ENCODE measurements at places on chromosomes 2 and 18.

GRCh38 chr2:145020694-145021093 lies 500.8 kb upstream of the ZEB2 start:
- DNase-seq, result no peak

GRCh38 chr2:213932-214693 lies 49.7 kb downstream of the SH3YL1 start:
- DNase-seq, result no peak

- no peak for DNase-seq
Observed at GRCh38 chr2:119288576-119288975, 64.9 kb downstream of the STEAP3 start.

DNA sequence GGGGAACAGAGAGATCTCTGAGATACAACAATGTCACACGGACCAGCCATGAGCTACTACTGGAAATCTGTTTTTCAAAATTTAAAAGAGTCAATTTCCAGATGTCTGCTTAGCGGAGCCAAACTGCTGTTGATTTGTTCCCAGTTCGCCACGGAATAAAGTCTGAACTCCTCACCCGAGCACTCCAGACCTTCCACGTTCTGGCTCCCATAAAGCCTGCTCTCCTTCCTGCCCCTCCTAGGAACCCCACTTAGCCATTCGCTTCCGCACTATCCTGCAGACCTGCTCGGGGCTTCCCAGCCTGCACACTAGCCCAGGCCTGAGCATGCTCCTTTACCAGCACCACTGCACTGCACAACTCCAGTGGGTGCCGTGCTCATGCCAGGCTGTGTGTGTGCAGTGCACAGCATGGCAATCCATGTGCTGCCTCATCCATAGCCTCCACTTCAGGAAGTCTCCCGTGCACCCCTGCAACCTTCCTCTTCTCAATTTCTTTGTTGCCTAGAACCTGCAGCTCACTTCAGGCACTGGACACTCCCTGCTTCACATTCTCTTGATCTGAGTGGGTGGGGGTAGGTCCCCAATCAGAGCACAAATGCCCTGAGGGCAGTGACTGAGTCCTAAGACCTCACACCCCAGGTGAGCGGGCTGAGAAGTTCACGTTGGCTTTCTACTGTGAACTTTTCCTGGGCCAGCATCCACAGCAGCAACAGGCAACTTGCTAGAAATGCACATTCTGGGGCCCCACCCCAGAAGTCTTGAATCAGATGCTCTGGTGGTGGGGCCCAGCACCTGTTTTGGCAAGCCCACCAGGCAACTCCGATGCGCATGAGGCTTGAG lies 53.7 kb downstream of the ZBTB7C start:
- DNase-seq, result no peak

DNA sequence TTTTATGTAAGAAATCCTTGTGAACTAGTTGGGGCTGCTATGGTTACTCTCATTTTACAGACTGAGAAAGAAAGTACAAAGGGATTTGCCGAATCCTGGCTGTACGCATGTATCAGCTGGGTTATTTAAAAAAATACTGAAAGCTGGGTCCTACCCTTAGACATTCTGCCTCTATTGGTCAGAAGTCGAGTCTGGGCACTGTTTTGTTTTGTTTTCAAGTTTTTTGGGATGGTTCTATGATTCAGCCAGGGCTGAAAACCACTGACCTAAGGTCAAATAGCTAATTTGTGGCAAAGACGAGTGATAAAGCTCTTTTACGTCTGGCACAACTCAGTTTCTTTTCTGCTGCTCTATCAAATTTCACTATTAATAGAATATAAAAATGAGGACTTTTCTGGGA lies 5.9 kb upstream of the SLC8A1 start:
- no peak for DNase-seq

- no peak for DNase-seq
Observed at GRCh38 chr2:120346667-120347358, 877 bp downstream of the INHBB start.

DNA sequence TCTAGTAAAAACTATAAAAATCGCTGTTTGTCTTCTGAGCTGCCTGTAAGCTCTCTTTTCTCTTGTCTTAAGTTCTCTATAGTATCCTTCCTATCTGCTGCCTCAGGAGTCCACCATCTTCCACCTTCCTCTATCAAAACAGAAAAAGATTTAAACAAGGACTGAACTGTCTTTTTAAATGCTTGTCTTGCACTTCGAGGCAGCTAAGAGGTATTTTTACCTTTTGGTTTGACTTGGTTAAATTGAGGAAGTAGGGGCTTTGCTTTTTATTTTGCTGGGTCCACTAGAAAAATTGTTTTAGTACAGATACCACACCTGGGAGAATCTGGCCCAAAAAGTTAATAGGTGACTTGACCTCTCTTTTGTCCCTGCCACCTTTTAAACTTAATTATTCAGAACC lies 12.2 kb downstream of the SESTD1 start:
- DNase-seq, result no peak

- DNase-seq, result no peak
Observed at GRCh38 chr2:3142961-3143571, 234.6 kb downstream of the EIPR1 start.

DNA sequence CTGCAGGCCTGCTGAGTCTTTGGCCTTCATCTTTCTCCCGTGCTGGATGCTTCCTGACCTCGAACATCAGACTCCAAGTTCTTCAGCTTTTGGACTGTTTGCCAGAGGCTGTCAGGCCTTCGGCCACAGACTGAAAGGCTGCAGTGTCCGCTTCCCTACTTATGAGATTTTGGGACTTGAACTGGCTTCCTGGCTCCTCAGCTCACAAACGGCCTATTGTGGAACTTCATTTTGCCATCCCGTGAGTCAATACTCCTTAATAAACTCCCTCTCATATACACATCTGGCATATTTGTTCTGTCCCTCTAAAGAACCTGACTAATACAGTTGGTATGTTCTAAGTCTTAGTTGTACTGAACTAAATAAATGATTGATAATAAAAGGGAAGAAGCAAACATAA lies 702.8 kb upstream of the LINC00305 start:
- DNase-seq, result no peak

DNA sequence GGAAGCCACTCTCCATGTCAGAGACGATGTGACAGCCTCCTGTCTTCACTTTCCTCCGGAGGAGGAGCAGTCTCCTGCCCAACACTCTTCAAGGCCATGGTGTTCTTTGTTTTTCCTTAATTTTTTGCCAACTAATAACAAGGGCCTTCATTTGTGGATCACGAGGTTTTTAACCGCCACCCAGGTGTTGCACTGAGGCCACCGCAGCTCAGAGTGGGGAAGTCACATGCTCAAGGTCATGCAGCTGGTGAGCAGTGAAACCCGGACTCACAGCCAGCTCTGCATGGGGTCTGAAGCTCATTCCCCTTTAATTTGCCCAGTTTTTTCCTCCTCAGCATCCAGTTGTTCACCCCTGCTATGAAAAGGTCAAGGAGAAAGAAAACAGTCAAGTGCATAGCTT lies 19.6 kb downstream of the ENOSF1 start:
- no peak for DNase-seq

DNA sequence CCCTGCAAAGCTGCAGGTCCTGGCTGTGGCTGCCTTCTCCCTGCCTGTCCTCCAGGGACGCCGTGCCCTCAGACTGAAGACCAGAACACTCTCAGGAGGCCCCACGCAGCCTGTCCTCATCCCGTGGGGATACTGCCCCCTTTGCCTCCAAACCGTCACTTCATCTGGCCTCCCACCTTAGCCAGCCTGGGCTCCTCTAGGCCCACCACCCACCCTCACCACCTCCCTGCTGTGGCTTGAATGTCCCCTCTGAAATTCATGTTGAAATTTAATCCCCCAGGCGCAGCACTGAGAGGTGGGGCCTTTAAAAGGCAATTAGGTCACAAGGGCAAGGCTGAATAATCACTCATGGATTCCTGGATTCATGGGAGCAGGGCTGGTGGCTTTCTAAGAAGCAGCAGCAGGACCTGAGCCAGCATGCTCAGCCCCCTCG lies 198.2 kb downstream of the SEPTIN10 start:
- DNase-seq, result no peak

GRCh38 chr2:24855726-24856125 lies 62.5 kb downstream of the CENPO start:
- no peak for DNase-seq

- DNase-seq, result no peak
Observed at GRCh38 chr2:133139847-133140533, 428.3 kb downstream of the NCKAP5 start.

DNA sequence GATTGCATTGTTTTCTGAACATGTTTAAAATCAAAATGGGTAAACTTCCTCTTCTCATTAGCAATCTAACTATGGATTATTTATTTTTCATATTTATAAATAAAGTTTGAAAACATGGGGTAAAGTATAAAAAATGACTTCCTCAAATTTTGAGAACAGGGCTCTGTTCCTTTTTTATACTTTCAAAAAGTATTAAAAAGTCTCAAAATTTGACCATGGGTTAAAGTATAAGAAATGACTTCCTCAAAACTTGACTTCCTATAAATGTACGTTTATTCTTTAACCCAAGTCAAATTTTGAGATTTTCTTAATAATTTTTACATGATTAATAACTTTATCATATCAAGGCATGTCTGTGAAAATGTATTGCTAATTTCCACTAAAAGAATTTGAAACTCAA lies 512.4 kb downstream of the GALR1 start:
- DNase-seq, result no peak

- DNase-seq, result peak; percentile 29
Observed at GRCh38 chr2:222912117-222912516, 51.3 kb downstream of the ACSL3 start.

- DNase-seq, result no peak
Observed at GRCh38 chr2:102749938-102750337, 11.9 kb upstream of the TMEM182 start.

DNA sequence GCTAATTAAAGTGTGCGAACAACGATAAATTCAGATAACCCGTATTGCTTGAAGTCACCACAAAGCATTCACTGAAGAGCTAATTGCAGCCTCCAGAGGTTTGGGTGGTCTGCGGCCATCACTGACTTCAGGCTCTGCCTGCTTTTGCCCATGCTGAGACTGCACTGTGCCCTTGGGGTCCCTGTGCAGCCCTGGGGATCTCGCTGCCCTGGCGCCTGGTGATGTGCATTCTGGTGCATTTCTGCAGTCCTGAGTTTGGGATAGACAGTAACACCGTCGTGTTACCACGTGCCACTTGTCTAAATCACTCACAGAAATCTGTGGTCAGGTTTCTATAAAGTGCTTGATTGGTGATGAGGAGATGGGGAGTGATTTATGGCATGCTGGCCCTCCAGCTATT lies 27.6 kb downstream of the LDLRAD4 start:
- DNase-seq, result no peak

DNA sequence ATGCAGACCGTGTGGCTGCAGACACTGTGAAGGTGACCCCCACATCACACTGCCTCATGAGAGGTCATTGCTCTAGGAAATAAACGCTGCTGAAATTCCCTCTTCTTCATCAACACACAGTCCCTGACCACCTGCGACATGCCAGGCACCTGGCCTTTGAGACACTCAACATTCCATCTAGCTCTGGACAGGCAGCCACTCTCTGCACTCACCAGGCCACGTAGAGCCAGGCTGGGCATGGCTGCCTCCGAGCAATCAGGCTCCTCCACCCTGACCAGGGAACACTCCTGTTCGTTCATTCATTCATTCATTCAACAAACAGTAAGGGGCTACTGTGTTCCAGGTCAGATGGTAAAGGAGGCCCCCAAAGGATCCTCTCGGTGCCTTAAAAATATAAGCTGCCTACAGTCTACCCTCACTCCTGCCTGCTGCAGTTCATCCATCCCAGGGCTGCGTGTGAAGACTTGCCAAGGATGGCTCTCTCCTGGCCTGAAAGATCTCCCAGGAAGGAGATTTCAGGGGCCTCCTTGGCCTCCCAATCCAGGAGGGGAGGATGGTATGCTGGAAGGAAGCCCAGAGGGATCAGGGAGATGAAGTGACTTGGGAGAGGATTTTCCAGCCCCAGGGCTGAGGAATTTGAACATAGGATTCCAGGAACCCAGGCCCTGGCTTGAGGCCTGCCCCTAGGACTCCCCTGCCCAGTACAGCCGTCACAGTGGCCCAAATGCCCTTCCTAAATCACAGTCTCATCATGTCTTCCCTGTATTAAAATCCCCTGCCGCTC lies 66.7 kb downstream of the TNS1 start:
- no peak for DNase-seq

DNA sequence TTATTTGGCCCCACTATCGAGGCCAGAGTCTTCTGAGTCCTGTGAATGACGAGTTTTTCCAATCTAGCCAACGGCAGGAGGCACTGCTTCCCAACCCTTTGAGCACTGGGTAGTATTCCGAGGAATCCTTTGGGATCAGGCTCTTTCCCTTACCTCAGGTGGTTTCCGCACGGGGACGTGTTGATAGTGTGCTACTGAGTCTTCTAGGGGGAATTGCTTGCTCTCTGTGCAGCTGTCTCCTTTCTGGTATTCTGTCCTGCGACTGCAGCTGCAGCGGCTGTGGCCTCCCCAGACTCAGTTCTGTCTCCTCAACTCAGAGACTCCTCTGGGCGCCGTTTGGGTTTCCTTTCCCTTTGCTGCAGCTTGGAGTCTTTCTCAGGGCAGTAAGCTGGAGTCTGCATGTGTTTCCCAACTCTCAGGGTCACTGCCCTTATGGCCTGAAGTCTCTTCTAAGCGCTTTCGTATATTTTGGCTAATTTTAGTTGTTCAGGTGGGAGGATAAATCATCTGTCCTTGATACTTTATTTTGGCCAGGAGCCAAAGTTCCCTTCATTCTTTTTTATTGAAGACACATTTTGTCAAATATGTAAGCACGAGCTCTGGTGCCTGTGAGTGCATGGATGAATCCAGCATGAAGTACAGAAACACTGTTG lies 118.4 kb downstream of the MAP4K4 start:
- no peak for DNase-seq

- DNase-seq, result no peak
Observed at GRCh38 chr2:144971786-144972335, 451.9 kb upstream of the ZEB2 start.

DNA sequence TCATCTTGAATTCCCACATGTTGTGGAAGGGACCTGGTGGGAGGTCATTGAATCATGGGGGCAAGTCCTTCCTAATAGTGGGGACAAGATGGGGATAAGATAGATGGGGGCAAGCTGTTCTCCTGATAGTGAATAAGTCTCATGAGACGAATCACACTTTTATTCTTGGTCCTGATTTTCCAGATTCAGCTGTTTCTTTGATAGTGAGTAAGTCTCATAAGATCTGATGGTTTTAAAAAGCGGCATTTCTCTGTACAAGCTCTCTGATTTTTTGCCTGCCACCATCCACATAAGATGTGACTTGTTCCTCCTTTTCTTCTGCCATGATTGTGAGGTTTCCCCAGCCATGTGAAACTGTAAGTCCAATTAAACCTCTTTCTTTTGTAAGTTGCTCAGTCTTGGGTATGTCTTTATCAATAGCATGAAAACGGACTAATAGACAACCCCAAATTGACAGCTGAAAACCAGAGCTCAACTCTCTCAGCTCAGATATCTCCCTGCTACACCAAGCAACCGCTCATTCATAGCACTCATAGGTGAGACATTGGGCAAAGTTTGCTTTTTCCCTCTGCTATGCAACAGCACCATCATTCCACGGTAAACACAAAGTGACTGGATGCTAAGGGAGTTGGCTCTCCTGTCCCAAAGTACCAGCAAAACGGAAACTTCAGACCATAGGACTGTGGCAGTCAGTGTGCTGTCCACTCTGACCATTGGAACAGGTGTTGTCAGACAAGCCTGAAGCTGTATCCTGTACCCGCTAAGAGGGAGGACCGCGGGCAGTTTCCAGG lies 44.9 kb upstream of the TBC1D8 start:
- DNase-seq, result no peak
